Inflammatory macrophage treated with lipopolysaccharide for 4 hours (primary cell): ENCODE measurements at places on chromosomes 4 and X.
A peak's percentile ranks its signal among the peaks of the same experiment; 100 is the strongest.

- peak; percentile 46 for DNase-seq
Measured at GRCh38 chr4:118743867-118744266, 58.7 kb downstream of the METTL14 start.

GRCh38 chrX:134571796-134572195 lies 86.5 kb downstream of the PLAC1 start:
- DNase-seq = no peak

GRCh38 chrX:99117011-99117410 lies 1293.1 kb downstream of the PCDH19 start:
- DNase-seq = no peak

DNA sequence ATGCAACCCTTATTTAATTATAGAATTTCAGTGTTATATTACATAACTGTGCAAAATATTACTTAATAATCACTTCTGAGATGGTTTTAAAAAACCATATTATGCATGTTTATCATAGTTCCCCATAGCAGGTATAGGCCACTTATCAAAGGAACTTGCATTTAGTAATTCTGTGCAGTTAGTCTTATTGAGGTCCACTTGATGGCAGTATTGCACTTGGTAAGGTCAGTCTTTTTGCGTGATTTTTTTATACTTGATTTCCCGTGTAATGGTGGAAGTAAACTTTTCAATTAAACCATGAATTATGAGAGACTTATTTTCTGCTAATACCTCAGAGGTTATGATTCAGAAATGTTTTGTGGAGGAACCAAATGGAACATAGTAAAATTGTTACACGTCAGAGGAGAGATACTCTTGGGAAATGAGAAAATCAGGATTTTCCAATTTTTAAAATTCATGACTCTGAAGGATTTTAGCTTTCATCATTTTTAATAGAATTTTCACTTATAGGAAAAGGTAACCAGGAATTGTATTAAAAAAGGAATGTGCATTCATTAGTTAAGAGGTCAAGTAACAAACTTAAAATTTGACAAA lies 230.0 kb downstream of the CCSER1 start:
- peak; percentile 48 for DNase-seq

- no peak for DNase-seq
Measured at GRCh38 chr4:21571100-21571499, 377.5 kb downstream of the KCNIP4 start.
